ENCODE measurements at places on chromosomes 13 and 19.
A peak's percentile ranks its signal among the peaks of the same experiment; 100 is the strongest.

DNA sequence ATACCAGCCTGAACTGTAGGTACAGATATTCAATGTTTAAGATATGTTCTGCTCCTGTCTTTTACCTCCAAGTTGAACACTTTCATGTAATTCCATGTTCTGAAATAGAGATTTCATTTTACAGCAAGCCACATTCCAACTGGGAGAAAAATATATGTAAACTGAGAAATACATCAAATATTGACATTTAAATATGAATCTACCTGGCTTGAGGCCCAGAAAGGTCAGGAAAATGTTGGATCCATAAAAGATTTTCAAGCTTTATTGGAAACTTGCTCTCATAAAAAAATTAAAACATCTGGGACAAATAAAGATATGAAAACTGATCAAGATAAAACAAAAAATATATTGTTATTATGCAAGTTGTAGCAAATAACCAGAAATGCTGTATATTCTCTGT, 1078.7 kb upstream of the ATXN8OS start:
- no peak for DNase-seq

DNA sequence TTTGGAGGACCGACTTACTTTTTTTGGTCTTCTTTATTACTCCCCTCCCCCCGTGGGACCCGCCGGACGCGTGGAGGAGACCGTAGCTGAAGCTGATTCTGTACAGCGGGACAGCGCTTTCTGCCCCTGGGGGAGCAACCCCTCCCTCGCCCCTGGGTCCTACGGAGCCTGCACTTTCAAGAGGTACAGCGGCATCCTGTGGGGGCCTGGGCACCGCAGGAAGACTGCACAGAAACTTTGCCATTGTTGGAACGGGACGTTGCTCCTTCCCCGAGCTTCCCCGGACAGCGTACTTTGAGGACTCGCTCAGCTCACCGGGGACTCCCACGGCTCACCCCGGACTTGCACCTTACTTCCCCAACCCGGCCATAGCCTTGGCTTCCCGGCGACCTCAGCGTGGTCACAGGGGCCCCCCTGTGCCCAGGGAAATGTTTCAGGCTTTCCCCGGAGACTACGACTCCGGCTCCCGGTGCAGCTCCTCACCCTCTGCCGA, 409 bp downstream of the FOSB start:
- no peak for DNase-seq

- DNase-seq = no peak
Observed at GRCh38 chr13:44618326-44618725, 42.2 kb upstream of the TSC22D1 start.

DNA sequence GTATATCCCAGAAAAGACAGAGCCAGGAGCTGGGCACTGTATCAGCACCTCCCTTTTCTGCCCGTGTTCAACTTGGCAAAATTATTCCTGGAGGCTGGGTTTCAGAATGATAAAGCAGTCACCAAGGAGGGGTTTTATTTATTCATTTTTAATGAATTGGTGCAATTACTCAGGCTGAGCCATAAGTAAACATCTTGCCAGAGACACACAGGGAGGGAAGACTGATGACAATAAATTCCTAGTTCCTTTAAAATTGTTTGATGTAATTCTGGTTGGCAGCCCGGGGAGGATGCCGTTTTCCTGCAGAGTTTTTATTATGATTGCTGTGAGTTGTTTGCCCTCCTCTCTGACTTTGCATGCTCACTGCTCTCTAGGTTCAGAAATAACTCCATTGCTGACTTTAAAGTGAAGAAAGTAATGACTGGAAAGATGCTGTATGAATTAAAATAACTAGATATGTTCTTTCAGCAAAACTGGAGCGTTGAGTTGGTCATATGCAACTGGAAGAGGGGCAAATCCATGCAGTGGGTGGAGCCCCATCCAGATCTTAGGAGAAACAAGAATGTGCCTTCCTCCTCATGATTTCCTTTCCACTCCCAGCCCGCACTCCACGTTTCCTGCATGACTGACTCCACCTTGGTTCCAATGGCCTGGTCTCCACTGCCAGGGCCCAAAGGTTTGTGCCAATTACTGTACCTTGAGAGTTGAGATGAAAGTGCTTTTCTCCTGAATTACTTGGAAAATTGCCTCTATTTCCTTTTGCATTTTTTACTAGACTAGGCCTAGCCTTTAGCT, 182.1 kb downstream of the RFC3 start:
- DNase-seq = no peak

GRCh38 chr19:18290302-18291018, 9.0 kb upstream of the JUND start:
- peak; percentile 85 for DNase-seq

DNA sequence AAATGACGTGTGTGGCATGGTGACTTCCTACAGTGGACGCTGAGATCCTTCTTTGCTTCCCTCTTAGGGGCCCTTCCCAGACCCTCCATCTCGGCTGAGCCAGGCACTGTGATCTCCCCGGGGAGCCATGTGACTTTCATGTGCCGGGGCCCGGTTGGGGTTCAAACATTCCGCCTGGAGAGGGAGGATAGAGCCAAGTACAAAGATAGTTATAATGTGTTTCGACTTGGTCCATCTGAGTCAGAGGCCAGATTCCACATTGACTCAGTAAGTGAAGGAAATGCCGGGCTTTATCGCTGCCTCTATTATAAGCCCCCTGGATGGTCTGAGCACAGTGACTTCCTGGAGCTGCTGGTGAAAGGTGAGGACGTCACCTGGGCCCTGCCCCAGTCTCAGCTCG, 5.2 kb downstream of the LAIR2 start:
- no peak for DNase-seq

DNA sequence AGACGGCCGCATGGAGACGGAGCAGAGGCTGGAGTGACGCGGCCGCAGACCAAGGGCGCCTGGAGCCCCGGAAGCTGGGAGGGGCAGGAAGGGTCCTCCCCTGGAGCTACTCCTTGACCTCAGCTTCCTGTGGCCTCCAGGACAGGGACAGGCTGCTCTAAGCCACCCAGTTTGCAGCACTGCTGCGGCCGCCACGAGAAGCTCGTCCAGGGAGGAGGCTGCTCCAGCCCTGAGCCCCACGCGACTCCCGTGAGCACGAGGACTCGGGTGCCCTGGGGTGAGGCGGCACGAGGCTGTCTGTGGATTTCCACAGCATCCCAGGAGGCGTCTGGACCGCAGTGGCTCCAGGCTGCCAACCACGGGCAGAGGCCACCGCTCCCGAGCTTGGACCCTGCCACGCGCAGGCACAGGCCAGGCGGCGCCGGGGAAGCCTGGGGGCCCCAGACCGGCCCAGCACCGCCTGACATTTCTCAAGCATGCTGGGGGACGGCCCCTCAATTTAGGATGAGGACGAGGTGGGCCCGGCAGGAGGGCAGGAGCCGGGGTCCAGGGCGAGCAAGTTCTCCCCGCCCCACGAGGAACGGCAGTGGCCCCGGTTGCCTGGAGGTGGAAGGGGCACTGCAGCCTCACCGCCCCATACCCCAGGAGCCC, 10.7 kb downstream of the SBNO2 start:
- DNase-seq = no peak

- no peak for DNase-seq
Observed at GRCh38 chr13:19861762-19862161, 1.7 kb downstream of the ZMYM5 start.

- no peak for DNase-seq
Observed at GRCh38 chr13:113063091-113063491, 42.5 kb upstream of the F7 start.

DNA sequence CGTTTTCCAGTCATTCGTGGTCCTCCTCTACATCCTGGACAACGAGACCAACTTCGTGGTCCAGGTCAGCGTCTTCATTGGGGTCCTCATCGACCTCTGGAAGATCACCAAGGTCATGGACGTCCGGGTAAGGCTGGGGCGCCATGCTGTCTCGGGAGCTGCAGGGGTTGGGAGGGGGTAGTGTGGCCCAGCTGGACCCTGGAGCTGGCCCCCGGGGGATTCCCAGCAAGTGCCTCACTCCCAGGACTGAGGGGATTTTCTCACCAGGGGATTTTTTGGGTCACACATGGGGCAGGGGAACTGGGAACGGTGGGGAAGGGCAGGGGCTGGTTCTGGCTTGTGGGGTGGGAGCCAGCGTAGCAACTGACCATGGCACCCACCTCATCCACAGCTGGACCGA, 10.8 kb upstream of the RELB start:
- no peak for DNase-seq

DNA sequence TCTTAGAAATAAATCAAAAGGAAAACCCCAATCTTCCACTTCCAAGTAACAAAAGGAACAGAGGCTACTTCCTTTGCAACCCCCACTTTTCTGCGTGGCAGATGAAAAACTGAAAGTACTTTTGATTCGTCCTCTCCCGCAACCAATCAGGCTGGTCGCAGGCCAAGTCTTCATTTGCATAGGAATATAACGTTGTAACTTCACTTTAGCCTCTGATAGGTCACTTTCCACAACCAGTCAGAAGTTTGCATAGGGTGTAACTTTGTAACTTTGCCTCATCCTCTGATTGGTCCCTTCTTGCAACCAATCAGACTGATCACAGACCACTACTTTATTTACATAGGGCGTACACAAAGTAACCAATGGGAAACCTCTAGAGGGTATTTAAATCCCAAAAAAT, 37.2 kb downstream of the TGDS start:
- DNase-seq = no peak

GRCh38 chr19:56066152-56067023, 54.7 kb downstream of the ZNF787 start:
- peak; percentile 56 for DNase-seq

DNA sequence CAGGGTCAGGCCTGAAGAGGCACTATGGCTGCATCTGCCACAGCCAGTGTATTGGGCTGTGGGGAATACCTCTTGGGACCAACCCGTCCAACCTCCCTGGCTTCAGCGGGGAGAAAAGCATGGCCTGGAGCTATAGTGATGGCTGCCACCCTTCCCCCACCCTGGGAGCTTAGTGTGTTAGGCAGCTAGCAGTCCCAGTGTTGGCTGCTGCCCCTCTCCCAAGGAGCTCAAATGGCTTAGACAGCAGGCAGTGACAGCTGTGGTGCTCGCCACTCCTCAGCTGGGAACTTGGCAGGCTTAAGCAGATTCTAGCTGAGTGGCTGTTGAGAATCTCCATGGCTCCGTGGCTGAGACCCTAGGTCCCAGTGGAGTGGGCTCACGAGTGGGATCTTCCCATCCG, 19.7 kb downstream of the ACOD1 start:
- no peak for DNase-seq

- no peak for DNase-seq
Observed at GRCh38 chr13:84377106-84377505, 494.8 kb upstream of the SLITRK1 start.

- no peak for DNase-seq
Observed at GRCh38 chr19:35155441-35155840, 906 bp downstream of the FXYD5 start.

DNA sequence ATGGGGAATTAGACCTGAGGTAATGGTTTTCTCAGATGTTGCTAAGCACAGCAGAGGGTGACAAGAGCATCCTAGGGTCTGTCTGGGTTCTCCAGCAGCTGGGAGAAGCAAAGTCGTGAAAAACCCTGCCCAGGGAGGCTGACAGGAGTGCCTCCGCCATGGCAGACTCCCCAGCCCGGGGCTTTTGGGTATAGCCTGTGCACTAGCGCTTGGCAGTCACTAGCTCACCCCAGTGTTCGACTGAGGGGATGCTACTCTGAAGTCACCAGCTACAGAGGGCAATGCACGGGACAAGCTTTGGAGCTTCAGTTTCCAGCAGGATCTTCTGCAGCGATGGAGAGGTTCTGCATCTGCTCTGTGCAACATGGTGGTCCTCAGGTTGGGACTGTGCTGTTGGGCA, 87.5 kb downstream of the ING1 start:
- DNase-seq = no peak

DNA sequence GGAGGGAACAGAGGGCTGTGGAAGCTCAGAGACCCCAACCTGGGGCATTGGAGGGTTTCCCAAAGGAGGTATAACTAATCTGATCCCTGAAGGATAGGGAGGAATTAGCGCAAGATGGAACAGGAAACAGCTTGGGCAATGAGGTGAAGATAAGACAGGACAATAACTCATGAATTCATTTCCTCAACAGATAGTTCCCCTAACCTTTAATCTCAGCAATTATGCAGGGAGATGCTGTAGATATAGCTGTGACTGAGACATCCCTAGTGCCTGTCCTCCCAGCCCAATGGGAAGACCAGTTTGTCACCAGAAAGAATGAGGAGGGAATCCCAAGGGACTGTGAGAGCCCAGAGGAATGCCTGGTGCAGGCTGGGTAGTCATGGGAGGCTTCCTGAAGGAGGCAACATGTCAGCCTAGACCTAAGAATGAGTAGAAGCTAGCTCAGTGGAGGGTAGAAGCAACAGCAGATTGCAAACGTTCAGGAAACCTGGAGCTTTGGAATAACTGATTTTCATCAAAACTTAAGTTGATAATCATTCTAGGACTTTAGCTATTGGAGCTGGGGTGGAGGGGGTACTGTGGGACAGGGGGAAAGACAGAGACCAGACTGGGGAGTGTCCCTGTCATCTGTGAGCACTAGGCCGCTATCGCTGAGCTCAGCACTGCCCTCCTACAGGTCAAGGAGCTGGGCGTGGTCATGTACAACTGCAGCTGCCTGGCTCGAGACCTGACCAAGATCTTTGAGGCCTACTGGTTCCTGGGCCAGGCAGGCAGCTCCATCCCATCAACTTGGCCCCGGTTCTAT, 18.8 kb downstream of the HIPK4 start:
- DNase-seq = no peak

DNA sequence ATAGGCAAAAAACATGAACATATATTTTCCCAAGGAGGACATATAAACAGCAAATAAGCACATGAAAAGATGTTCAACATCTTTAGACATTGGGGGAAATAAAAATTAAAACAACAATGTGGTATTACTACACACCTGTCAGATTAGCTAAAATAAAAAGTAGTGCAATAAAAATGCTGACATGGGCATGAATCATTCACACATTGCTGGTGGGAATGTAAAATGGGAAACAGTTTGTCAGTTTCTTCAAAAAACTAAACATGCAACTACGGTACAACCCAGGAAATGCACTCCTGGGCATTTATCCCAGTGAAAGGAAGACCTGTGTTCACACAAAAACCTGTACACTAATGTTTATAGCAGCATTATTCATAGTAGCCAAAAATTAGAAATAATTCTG, 5.3 kb upstream of the SUCLA2 start:
- DNase-seq = no peak

DNA sequence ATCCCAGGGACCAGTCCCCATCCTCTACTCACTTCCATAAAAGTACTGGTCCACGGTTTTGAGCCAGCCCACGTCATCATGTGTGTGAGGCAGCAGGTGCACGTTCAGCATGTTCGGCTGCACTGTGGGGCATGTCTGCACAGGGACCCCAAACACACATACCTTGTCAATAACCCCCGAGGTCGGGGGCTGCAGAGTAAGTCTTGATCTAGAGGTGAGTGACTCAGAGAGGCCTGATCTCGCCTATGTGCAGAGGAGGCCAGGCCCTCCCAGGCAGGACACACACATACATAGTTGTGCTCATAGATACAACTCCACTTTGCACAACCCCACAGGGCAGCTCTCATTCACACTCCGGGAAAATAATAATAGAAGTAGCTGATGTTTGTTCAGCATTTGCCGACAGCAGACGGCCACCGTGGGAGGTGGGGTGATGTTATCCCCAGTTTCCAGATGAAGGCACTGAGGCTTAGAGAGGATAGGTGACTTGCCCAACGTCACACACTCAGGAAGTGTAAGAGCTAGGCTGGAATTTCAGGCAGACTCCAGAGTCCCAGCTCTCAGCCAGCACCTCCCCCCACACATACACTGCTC, 774 bp downstream of the MAN2B1 start:
- DNase-seq = no peak

All from stimulated activated CD4-positive, alpha-beta T cell treated with anti-CD3 and anti-CD28 coated beads, Interleukin-2, amount 100 ng/mL, for 48 hours (primary cell).